ENCODE measurements at places on chromosomes 2 and 18. TPM values are rescaled to one million over a fixed set of nuclear protein-coding genes. Genes with fewer than 3 reads are reported as not detected.

DNA sequence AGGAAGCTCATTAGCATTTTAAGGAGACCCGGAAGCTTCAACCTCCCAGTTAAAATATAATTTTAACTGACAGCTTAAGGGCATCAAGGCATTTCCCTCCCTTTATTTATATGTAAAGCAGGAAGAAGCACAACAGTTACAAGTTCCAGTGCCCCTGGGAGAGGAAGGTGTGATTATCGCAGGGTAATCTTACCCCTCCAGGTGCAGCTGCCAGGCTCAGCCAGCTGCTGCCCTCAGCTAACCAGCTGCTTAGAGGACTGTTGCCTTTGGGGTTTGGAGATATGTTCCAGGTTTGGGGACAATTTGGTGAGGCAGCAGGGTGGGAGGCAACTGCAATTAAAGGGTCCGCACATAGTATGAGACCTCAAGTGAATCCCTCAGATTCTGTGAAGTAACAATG lies 55.3 kb upstream of the SETBP1 start:
- no peaks in the 10 kb centered on the region for H3K36me3 ChIP-seq
- H3K27me3 ChIP-seq = no peaks in the 10 kb centered on the region
- no peaks in the 10 kb centered on the region for H3K4me1 ChIP-seq
- H3K4me3 ChIP-seq = no peak overlapping the region
- DNase-seq = no peak
- H3K27ac ChIP-seq = no peak overlapping the region

DNA sequence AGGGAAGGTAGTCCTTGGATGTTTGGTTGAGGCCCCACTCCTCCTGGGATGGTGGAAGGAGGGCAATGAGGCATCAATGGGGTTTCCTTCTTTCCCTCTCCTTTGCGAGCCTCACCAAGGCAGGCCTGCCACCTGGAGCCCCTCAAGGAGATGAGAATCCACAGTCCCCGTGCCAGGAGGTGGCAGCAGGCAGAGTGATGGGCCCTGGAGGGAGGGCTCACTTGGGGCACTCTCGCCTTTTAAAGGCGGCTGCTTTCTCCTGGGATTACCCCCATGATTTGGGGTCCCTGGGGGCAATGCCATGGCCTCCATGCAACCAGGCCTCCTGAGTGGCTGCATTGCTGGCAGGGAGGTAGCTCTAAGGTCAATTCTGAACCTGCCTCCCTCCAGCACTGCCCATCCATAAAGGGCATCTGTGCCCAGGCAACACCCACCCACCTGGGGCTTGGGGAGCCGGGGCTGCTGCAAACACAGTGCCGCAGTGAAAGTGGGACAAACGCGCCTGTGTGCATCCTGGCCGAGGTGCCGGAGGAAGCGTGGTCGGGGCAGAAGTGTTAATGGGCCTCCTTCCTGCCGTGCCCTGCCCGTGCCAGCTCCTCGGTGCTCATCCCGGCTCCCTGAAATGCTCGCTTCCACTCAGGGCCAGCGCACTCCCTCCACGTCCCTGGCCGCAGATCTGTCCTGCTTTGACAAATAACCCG lies 55.9 kb downstream of the ZFP36L2 start:
- no peak overlapping the region for H3K4me3 ChIP-seq
- H3K27me3 ChIP-seq = no peaks in the 10 kb centered on the region
- H3K27ac ChIP-seq = no peak overlapping the region

GRCh38 chr2:111225856-111226255 lies 105.1 kb downstream of the BCL2L11 start:
- H3K4me3 ChIP-seq = no peak overlapping the region
- peaks cover 7% of the 10 kb centered on the region for H3K4me1 ChIP-seq
- no peaks in the 10 kb centered on the region for H3K27me3 ChIP-seq
- H3K27ac ChIP-seq = no peak overlapping the region
- H3K36me3 ChIP-seq = peaks cover 2% of the 10 kb centered on the region

GRCh38 chr2:32430804-32431203 lies 74.0 kb downstream of the BIRC6 start:
- H3K4me1 ChIP-seq = peaks cover 7% of the 10 kb centered on the region
- H3K36me3 ChIP-seq = peaks cover 16% of the 10 kb centered on the region
- H3K4me3 ChIP-seq = no peak overlapping the region
- no peak overlapping the region for H3K27ac ChIP-seq

DNA sequence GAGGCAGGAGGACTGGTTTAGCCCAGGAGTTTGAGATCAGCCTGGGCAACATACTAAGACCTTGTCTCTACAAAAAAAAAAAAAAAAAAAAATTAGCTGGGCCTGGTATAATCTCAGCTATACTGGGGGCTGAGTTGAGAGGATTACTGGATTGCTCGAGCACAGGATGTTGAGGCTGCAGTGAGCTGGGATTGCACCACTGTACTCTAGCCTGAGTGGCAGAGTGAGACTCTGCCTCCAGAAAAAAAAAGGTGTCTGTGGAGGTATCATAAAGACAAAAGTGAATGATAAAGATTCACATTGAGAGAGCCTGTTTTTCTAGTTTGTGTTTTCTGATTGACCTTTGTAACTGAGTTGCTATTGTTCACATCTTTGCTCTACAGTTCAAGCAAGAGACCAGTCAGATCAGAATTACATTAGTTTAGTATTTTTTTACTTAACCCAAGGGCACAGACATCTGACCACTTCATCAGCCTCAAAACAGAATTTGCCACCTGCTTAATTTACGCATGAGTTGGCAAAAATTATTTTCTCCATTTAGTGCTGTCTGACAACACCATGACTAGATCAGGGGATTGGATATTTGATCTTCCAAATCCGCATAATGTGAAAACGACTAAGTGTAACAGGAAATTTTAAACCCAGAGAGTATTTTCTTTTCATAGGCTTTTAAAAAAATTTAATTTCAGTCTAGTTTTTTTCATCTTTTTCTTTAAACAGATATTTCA lies 271.0 kb downstream of the TGIF1 start:
- H3K27me3 ChIP-seq = no peaks in the 10 kb centered on the region
- DNase-seq = no peak
- H3K27ac ChIP-seq = no peak overlapping the region
- peaks cover 14% of the 10 kb centered on the region for H3K4me1 ChIP-seq

- DNase-seq = no peak
- peak overlapping the region; percentile 62 for H3K27ac ChIP-seq
- H3K4me1 ChIP-seq = peaks cover 25% of the 10 kb centered on the region
- H3K36me3 ChIP-seq = peaks cover 13% of the 10 kb centered on the region
- H3K27me3 ChIP-seq = no peaks in the 10 kb centered on the region
- H3K4me3 ChIP-seq = peak overlapping the region; percentile 74
Observed at GRCh38 chr2:241273210-241274020, 42.1 kb downstream of the HDLBP start.

The SERPINB4 gene
- not detected for total RNA-seq

DNA sequence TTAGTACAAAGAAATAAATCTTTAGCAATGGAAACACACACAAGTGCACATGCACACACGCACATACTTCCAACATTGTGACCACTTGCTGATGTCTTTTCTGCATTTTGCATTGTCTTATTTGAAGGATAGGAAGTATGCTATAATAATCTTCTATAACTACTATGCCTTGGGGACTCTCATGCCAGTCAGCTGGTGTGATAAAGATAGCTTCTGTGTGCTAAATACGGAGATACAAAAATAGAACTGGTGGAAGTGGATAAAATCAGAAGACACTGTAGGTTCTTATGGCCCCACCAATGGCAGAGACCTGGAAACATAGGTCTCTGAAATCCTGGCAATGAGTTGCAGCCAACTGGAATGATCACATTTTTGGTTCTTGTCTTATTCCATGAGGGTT lies 31.5 kb upstream of the RASGRP3 start:
- no peaks in the 10 kb centered on the region for H3K36me3 ChIP-seq
- H3K27ac ChIP-seq = no peak overlapping the region

The BMP10 gene
- total RNA-seq = not detected

The TBR1 gene
- total RNA-seq = not detected

The ADRA2B gene
- total RNA-seq = not detected

DNA sequence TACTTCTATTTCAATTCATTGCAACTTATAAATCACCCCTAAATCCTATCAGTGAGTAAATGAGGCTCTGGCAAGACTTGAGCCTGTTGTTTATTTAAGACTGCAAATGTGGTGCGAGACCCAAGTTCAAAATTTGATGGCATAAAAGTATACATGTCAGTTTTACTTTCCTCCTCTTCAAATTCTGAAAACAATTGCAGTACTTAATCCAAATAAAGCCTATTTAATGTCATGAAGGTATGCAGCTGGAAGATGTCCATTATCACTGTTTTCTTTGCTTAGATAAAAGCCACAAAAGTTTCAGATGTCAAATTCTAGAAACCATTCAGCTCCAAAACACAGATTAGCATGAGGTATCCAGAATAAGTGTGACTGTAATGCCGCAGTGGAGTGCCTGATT lies 3.3 kb downstream of the APCDD1 start:
- H3K4me3 ChIP-seq = no peak overlapping the region
- peaks cover 41% of the 10 kb centered on the region for H3K27me3 ChIP-seq
- H3K27ac ChIP-seq = no peak overlapping the region

DNA sequence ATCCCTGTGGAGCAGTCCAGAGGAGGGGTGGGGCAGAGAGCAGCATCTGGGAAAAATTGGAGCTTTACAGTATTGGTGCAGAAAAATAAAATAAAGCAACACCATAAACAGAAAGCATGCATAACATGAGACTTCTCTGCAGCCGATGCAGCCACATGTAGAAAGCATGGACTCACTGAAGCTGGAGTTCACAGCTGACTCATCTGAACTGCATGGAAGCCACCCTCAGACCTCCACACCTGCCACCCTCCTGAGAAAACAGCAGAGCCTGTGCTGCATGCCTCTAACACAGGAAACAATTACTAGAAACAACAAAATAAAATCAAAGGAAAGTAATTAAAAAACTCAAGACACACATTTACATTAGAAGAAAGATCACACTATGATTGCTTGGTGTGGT lies 169.4 kb upstream of the ALKAL2 start:
- H3K4me3 ChIP-seq = no peak overlapping the region
- H3K27ac ChIP-seq = no peak overlapping the region
- no peak for DNase-seq
- H3K27me3 ChIP-seq = no peaks in the 10 kb centered on the region

The PLCD4 gene
- 2.0 TPM for total RNA-seq

- H3K36me3 ChIP-seq = no peaks in the 10 kb centered on the region
- no peak overlapping the region for H3K27ac ChIP-seq
- no peak overlapping the region for H3K4me3 ChIP-seq
- DNase-seq = peak; percentile 75
- no peaks in the 10 kb centered on the region for H3K27me3 ChIP-seq
Observed at GRCh38 chr2:149383340-149383739, 53.0 kb downstream of the LYPD6 start.

DNA sequence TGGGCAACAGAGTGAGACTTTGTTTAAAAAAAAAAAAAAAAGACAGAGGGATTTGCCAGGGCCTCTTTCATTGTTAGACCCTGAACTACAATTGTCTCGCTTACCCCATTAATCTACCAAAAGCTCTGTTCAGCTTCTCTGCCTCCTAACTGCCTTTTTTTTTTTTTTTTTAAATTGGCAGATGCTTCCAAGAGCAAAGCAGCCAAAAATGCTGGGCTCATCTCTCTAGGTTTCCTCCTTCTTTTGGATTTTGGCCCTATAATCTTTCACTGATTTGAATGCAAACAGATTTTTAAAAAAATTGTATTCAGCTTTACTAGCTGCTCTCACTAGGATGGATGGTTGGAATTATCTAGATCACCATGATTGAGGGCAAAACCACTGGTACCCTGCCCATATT lies 33.2 kb upstream of the RAPGEF4 start:
- no peak overlapping the region for H3K27ac ChIP-seq
- peaks cover 10% of the 10 kb centered on the region for H3K4me1 ChIP-seq
- H3K36me3 ChIP-seq = no peaks in the 10 kb centered on the region
- no peak for DNase-seq

Measured in IMR-90 (cell line).